ENCODE measurements at places on chromosomes 11 and 22. TPM values are rescaled to one million over a fixed set of nuclear protein-coding genes. Genes with fewer than 3 reads are reported as not detected.

- H3K27ac ChIP-seq: no peak overlapping the region
- H3K4me3 ChIP-seq: no peak overlapping the region
- no peaks in the 10 kb centered on the region for H3K27me3 ChIP-seq
- no peaks in the 10 kb centered on the region for H3K36me3 ChIP-seq
Measured at GRCh38 chr11:107301878-107302277, 155.7 kb downstream of the CWF19L2 start.

The NDUFV1 gene
- 686 TPM for total RNA-seq

The C11orf21 gene
- not detected for total RNA-seq

- no peaks in the 10 kb centered on the region for H3K36me3 ChIP-seq
- DNase-seq: no peak
- H3K4me1 ChIP-seq: no peaks in the 10 kb centered on the region
- H3K27me3 ChIP-seq: no peaks in the 10 kb centered on the region
- no peak overlapping the region for H3K27ac ChIP-seq
Measured at GRCh38 chr22:35488513-35488912, 52.1 kb upstream of the RASD2 start.

The STX5 gene
- total RNA-seq: 41.4 TPM

All from PC-3 (cell line).